Stimulated activated CD4-positive, alpha-beta T cell treated with anti-CD3 and anti-CD28 coated beads, Interleukin-2, amount 100 ng/mL, for 48 hours (primary cell): ENCODE measurements at places on chromosomes 3 and 15.

- DNase-seq = no peak
Measured at GRCh38 chr3:22380253-22380652, 629.2 kb upstream of the ZNF385D start.

DNA sequence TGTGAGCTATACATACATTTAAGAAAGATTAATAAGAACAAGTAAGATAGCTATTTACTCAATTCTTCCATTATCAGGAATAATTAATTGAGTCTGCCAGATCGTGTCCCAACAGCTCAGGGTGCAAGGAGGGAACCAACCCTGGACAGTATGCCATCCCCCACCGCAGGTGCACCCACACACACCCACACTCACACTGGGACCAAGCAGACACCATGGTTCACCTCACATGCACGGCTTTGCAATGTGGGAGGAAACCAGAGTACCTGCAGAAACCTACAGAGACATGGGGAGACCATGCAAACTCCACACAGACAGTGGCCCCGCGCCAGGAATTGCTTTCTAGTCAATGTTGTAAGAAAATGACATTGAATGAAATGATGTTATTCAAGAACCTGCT lies 20.0 kb upstream of the TJP1 start:
- DNase-seq = no peak

GRCh38 chr15:62298811-62299210 lies 133.7 kb upstream of the C2CD4B start:
- no peak for DNase-seq

GRCh38 chr15:68405378-68406250 lies 26.3 kb downstream of the ITGA11 start:
- DNase-seq = no peak

DNA sequence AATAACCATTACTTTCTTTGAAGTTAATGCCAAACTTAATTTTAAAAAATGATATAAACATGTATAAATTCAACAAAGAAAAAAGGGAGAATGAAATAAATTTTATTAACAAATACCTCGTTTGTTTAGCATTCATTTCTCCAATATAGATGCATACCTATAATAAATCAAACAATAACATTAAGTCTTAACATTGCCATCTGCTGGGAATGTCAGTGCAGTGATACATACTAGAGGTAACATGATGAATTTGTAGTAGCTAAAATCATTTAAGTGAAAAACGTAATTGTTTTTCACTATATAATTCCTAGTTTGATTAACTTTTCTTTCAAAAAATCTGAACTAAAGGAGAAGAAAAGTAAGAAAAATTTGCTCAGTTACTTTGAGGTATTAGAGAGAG lies 340.2 kb upstream of the CBLB start:
- no peak for DNase-seq

DNA sequence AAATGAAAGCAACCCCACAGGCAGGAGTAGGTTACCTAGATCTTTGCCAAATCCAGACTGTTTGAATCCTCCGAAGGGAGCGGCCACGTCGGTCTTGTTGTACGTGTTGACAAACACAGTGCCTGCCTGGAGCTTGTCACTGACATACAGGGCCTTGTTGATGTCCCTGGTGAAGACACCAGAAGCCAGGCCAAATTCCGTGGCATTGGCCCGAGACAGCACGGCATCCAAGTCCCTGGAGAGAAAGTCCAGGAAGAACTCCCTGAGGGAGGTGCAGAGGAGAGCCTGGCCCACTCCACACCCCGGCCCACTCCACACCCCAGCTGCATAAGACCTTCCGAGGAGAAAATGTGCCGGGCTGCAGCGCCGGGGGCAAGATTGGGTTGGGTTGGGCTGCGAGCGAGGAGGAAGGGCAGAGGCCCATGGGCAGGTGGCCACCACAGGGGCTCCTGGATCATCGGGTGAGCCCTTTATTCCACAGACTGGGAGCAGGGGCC lies 21.8 kb upstream of the SLC41A3 start:
- no peak for DNase-seq

- no peak for DNase-seq
Measured at GRCh38 chr3:147336543-147337278, 69.6 kb downstream of the ZIC4 start.

DNA sequence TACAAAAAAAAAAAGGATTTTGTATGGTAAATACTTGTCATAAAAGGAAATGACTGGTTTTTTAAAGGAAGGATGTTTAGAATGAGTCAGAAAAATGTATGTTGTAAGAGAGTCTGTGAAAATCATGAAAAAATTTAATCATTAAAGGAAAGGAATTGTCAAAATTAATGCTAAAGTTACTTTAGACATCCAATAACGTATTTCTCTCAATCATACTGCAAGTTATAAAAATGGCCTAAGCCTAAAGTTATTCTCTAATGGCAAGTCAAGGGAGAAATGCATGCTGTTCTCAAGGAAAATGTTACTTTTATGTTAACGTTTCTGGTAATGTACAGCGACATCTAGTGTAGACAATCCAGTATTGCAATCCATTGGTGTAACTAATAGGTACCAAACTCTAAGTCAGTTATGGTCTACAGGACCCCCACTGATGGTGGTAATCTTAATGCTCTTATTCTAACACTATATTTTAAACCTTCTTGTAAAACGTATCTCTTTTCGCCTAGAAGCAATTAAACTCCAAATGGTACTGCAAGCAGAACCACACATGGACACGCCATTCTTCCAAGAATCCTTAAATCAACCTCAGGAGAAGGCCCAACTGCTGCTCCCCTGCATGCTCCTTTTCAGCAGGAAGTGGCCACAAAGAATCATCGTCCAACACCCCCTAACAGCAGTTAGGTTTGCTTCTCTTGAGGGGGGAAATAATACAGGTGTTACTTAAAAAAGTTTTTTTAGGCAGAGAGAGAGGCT lies 35.2 kb downstream of the NCEH1 start:
- DNase-seq = no peak

GRCh38 chr3:79436387-79436786 lies 331.4 kb downstream of the ROBO1 start:
- no peak for DNase-seq

DNA sequence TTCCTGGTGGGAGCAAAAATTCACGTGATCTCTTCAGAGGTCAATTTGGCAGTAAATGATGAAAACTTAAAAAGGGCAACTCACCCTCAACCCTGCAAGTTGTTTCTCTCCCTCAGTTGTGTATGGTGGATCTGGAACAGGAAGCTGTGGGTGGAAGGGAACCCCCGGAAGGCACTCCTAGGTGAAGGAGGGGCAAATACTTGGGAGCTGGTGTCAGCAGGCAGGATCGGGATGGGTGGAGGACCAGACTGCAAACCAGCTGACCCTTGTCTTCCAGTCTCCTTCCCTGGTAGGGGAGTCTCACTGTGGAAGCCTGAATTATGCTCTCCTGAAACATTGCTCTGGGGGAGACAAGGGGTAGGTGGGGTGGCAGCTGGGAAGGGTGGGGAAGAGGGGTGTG lies 33.5 kb downstream of the PRR23E start:
- no peak for DNase-seq

- no peak for DNase-seq
Measured at GRCh38 chr3:57009367-57009766, 51.1 kb upstream of the SPATA12 start.

GRCh38 chr3:134922866-134923265 lies 127.8 kb downstream of the EPHB1 start:
- DNase-seq = no peak

GRCh38 chr3:122996038-122996580 lies 31.5 kb downstream of the SEMA5B start:
- DNase-seq = no peak

DNA sequence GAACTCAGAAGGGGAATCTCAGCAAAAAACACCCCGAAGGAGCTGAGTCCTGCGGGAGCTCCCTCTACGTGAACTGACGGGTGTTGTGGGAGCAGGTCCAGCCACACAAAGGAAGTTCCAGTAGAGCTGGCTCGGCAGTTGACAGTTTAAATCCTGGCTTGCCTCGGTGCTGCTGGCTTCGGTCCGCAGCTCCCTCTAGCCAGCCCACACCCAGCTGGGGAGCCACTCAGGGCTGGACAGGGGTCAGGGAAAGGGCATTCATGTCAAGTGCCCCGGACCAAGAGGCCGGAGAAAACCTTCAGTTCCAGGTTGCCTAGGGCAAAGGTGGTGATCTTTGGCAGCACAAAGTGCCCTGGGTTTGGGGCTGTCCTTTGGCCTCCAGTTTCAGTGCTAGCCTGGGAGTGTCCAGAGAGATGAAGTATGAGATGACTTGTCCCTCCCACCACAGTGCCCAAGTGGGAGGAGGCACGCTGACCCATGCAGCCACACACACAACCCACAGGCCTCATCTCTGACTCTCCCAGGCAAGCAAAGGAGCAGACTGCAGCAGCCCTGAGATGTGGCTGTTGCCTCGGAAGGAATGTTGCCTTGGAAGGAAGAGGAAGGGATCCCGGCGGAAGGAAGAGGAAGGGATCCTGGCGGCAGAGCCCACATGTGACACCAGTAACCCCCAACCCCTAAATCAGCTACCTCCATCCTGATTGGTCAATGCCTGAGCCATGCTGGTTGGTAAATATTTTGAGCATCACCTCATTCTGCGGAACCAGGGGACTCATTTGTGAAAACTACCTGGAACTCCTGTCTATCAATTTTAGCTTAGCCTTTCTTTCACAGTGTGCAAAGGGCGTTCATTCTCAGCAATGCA lies 13.9 kb upstream of the ANPEP start:
- DNase-seq = no peak

- DNase-seq = no peak
Measured at GRCh38 chr15:48717458-48717857, 71.9 kb upstream of the FBN1 start.

DNA sequence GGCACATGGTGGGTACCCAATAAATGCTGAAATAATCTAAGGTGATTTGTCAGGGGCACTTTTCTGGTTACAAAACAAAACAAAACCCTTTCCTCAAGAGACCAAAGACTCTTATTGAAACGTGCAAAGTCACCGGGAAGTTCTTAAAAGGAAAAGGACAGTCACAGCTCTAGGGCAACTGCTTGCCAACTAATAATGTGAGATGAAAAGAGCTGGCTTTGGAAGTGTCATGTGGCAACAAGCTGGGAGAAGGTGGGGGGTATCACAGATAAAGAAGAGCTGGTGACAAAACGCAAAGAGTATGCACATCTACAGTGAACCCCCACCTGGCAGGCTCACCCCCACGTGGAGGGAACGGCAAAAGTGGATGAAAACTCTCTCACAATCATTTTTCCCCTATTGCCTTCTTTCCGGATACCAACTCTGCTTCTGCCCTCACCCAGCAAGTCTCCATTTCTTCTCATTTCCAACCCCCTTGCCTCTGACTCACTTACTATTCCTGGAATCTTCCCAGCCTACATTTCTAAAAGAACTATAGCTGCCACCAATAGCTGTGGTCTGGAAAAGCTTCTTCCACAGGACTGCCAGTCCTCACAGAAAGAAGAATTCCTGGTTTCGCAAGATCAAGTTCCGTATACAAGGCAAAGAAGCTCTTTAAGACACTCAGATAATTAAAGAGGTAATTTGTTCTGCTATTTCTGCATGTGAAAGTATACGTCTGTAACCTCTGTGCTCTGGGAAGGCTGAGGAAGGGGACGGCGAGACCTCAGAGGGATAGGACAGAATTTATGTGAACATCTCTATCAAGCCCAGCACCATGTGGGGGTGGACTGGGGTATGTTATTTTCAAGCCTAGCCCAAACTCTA lies 21.8 kb upstream of the ANPEP start:
- no peak for DNase-seq

DNA sequence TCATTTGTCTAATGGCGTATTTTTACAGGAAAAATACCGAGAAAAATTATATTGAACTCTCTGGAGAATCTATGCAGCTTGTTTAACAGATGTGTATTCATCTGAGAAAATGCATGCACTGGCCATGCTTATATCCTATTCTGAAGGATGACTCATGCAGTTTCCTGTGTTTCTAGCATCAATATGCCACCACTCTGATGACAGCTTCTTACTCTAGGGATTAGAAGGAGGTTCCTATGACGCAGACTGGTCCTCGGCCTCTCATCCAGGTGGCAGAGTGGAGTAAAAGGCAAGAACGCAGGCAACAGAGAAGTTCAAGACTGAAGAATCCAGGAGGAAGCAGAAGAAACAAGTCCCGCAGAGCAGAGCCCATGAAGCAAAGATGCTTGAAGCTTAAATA lies 910.0 kb upstream of the ROBO1 start:
- no peak for DNase-seq

DNA sequence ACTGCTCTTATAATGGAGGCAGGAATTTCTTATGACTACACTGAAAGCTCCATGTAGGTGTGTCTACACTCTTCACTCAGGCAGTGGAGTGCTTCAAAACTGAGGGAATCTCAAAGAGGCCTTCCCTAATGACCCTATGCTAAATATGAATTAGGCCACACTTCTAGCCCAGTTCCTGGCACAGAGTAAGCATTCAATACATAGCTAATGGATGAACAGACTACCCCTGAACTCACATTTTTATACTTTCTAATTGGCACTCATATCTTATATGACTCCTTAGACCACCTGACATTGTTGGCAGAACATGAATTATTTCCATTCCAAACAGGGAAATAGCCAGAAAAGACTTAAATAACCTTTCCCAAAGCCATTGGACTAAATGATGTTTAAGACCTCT lies 3.4 kb downstream of the RARRES1 start:
- no peak for DNase-seq

DNA sequence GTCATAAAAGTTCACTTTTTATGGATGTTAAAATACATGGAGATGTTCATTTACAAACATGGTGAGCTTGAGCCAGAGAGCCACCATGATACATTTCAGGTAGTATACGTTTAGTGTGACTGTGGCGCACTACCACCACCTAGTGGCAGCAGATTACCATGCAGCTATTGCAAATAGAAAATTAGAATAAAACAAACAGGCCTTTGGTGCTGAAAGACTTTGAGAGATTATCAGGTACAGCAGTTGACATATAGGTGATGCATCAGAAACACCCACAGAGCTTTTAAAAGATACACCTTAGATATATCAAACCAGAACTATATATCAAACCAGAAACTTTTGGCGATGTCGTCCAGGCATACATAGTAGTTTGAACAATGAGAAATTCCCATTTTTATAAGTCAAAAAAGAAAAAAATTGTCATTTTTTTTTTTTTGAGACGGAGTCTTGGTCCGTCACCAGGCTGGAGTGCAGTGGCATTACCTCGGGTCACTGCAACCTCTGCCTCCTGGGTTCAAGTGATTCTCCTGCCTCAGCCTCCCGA lies 42.0 kb upstream of the ICE2 start:
- DNase-seq = peak; percentile 80

DNA sequence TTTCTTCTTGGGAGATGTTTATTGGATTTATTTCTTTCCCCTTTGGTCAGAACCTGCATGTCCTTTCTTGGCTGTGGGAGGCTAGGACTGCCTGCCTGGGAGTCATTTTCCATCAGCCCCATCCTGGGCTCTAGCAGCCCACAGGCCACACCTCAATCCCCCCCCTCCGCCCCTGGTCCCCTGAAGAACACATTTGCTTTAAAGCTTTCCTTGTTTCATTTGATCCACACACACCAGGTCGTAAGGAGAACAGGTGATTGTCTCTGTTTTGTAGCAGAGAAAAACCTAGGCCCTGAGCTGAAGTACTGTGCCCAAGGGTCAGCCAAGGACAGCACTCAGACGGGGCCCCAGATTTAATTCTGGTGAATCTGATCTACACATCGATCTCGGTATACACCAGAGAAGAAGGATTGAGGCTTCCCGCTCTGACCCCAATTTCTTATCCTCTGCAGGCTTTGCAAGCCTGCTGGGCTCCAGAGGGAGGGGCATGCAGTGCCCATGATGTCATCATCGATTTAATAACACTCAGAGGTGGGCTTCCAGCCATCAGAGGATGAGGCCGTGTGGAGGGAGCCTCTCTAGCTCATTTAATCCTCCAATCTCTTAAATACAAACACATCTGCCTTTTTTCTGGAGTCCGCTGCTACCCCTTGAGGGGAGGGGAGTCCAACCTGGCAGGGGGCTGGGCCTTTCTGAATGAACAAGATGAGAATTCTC lies 1.7 kb upstream of the CLN6 start:
- no peak for DNase-seq

GRCh38 chr3:193772422-193772763 lies 179.4 kb downstream of the OPA1 start:
- no peak for DNase-seq
